ENCODE measurements at places on chromosomes 6 and 20. TPM values are rescaled to one million over a fixed set of nuclear protein-coding genes. Genes with fewer than 3 reads are reported as not detected.

GRCh38 chr6:118644007-118644406, 7.4 kb downstream of the CEP85L start:
- peak; percentile 47 for DNase-seq

DNA sequence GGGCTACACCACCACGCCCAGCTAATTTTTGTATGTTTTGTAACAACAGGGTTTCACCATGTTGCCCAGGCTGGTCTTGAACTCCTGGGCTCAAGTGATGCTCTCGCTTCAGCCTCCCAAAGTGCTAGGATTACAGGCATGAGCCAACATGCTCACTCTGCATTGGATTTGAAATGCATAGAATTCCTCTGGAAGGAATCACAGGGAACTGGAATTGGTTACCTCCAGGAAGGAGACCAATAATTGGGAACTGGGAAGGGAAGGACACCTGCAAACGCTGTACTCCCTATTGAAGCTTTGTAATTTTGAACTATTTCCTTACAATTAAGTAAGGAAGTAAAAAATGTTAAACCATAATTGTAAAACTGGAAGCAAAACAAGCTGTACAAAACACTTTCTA, 12.3 kb upstream of the TP53INP2 start:
- no peak for DNase-seq

DNA sequence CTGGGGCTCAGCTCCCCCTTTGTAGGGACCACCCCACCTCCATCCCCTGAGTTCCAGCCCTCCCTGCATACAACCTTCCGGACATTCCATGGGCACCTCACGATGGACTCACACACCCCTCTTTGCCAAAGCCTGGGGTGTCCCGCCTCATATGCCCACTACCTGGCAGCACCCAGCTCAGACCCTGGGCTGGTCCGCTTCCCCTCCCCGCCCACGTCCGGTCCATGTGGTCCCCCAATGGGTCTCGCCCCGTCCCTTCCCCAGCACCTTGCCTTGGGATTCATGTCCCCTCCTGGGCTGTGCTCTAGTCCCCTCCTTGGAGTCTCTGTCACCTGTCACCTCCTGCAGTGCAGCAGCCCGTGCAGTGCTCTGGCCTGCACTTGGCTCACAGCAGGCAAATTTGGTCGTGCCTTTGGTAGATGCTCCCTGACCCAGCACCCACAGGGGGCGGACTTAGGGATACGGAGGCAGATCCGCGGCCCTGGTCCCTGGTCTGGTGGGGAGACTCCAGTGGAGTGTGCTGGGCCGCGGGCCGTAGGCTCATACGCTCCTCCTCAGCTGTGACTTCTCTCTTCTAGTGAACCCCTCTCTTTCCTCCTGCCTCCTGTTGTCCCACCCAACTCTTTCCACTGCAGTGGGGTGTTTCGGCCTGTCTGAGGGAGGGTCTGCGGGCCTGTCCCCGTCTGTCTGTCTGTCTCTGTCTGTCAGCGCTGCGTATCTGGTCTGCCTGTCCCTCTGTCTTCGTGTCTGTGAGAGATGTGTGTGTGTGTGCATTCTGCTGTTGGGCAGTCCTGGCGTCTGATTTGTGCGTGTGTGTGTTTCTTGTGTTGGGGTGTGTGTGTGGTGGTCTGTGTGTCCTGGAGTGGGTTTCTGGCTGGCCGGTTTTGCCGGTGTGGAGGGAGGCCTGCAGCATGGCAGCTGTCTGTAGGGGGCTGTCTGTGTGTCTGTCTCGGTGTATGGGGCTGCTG, 69.5 kb downstream of the SRC start:
- no peak for DNase-seq

DNA sequence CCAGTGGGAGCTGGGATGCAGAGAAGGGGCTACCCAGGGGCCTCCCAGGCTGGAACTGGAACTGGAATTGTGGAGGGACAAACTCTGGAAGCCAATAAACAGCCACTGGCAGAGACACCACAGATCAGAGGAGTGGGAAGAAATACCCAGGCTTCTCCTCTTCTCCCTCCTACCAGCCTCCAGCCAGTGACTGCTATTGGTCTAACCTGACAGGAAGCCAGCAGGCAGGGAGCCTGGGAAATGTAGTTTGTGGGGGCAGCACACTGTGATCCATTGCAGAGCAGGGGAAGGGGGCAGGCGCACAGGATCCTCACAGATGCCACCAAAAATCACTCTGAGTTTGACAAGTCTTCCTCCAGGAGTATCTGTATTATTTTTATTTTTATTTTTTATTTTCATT, 12.1 kb upstream of the MLN start:
- DNase-seq: no peak

GRCh38 chr20:57612436-57612835, 7.8 kb downstream of the ZBP1 start:
- DNase-seq: no peak

GRCh38 chr6:141403103-141403502, 729.6 kb upstream of the GJE1 start:
- DNase-seq: no peak

DNA sequence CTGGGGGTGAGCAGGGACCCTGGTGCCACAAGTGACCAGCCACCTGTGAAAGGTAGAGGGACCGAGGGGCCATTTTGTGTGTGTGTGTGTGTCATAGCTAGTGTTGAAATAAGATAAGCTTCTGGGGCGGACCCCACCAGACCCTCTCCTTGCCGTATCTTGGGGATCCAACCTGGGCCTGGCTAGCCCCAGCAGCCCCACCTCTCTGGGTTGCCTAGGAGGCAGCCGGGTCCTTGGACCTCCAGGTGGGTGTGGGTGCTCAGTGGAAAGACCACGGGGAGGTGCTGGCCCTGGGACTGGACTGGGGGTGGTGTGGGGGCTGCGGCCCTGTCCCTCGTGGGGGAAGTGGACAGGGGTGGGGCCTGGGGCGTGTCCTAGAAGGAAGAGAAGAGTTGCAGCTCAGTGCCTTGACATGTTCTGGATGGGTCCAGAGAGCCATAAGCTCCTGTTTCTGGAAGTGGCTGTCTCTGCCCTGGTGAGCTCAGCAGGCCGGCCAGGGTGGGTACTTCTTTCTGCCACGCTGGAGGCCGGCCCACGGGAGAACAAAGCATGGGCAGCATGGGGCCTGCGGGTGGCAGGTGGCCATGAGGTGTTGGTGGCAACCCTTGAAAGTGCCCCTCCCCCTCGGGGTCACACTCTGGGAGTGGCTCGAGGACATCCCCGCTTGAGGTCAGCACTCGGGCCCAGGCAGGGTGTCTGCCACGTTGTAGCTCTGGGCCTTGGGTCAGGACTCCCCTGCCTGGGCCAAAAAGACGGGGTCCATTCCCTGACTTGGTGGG, 8.4 kb downstream of the RBBP8NL start:
- no peak for DNase-seq

DNA sequence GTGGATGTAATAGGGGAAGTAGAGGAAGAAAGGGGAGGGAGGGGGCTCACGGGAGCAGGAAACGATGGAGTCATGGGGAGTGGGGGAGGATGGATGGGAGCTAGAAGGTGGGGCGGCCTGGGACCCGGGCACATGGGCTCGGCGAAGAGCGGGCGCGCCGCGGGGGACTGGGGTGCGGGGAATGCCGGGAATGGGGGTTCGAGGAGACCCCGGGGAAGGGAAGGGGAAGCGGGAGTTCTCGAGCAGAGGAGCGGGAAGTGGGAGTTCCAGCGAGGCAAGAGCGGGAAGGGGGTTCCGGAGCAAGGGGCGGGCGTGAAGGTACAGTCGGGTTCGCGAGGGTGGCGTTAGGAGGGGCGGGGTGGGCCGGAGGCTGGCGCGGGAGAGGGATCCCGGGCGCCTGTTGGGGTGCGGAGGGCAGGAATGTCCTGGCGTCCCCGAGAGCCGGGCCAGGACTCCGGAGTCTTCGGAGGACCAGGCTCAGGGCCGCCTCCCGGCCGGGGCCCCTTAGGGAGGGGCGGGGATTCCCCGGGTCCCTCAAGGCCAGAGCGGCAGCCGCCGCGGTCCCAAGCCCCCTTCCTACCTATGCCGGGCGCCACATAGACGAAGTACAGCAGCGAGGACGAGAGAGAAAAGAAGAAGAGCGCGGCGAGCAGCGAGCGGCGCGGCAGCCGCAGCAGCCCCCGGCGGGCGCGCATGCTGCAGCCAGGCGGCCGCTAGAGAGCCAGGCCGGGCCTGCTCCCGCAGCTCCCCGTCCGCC, 504 bp downstream of the B4GALT5 start:
- DNase-seq: no peak

GRCh38 chr6:133973109-133973971, 20.3 kb downstream of the TBPL1 start:
- peak; percentile 70 for DNase-seq

- DNase-seq: no peak
Measured at GRCh38 chr6:14265049-14266021, 147.8 kb downstream of the CD83 start.

GRCh38 chr6:137926207-137926731, 59.2 kb downstream of the TNFAIP3 start:
- peak; percentile 99 for DNase-seq

GRCh38 chr6:15689586-15690482, 27.0 kb upstream of the DTNBP1 start:
- no peak for DNase-seq

GRCh38 chr6:66198062-66198624, 491.1 kb upstream of the EYS start:
- no peak for DNase-seq

DNA sequence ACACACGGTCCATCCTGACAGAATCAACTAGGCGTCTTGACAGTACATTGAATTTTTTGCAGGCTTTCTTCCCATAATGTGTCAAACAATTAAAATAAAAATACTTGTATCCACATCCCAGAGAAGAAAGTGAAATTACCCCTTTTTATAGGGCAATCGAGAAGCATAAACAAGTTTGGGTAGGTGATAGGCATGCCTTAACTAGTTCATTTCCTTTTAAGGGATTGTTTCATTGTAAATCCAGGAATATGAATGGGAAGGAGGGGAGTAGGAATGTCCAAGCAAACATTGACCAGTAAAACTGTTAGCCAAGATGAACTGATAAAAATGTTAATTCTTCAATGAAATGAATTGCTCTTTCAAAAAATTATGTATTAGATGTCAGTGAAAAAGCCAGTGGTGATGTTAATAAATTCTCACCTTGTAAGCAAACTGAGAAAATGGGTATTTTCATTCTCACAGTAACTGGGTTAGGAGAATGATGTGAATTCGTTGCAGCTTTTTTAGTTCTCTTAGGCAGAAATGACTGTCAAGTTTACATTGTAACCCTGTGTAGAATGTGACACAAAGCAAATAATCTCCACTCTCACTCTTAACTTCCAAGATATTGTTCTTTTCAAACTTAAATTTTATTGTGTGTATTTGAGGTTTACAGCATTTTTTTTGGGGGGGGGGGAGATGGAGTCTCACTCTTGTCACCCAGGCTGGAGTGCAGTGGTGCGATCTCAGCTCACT, 31.6 kb downstream of the SASH1 start:
- DNase-seq: no peak

DNA sequence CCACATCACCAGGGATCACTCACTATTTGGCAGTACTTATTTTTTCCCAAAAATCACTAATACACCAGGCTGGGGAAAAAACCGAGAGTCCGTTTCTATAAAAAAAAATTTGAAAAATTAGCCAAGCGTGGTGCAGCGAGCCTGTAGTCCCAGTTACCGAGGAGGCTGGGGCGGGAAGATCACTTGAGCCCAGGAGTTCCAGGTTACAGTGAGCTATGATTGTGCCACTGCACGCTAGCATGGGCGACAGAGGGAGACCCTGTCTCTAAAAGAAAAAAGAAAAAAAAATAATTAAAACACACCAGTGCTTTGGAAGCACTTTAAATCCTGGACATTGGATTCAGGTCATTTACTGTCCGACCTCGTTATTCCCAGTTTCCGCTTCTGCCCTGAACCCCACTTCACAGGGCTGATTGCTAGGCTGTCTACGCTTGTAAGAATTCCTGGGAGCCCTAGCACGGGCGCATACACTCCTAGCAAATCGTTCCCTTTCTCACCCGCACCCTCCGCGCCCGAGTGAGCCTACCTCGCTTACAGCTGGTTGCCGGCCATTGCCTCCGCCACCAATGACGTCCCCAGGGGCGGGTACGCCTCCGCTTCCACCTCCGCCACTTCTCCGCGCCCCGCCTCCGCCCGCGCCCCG, at the start of gene TPMT:
Gene TPMT (minus strand): TSS at position 571 of the 643 bp plus-strand sequence. CDS start 5,950 bp downstream, outside the sequence.
- peak; percentile 9 for DNase-seq

GRCh38 chr6:30840084-30840934, 44.0 kb upstream of the DDR1 start:
- no peak for DNase-seq

DNA sequence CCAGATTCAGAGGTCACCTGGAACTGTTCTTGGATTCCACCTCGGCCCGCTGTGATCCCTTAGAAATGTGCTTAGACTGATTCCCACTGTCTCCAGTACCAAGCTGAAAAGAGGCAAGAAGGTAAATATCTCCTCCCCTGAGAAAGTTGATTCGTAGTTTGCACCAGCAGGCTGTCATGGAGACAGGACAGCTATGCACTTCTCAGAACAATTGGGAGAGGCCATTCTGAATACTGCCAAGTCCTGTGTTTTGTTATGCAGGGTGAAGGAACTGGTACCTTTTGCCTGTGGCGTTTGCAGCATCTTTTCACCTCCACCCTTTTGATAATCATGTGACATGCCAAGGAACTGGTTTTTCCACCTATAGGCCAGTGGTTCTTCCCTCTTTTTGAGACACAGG, 58.2 kb upstream of the RNGTT start:
- DNase-seq: peak; percentile 35

- DNase-seq: no peak
Measured at GRCh38 chr6:74415056-74415455, 719.1 kb downstream of the CD109 start.

DNA sequence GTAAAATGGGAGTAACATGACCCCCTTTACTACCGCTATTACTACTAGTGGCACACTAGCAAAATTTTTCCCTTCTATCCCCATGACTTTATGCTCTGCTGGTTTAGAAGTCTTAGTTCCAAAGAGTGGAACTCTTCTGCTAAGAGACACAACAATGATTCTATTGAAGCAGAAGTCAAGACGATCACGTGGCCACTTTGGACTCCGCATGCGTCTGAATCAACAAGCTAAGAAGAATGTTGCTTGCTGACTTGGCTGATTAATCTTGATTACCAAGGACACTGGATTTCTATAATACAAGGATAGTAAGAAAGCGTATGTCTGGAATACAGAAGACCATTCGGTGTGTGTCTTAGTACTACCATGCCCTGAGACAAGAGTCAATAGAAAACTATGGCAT, 244.7 kb upstream of the BTBD3 start:
- no peak for DNase-seq

GRCh38 chr20:59705651-59706399, 101.5 kb downstream of the PHACTR3 start:
- DNase-seq: peak; percentile 55

SIRPG gene
- total RNA-seq: not detected

HLA-DPB1 gene
- total RNA-seq: 25.7 TPM

TGM3 gene
- not detected for total RNA-seq

TREML1 gene
- not detected for total RNA-seq

SLC44A4 gene
- 26.6 TPM for total RNA-seq

OR2B6 gene
- not detected for total RNA-seq

FABP7 gene
- total RNA-seq: not detected

UBD gene
- total RNA-seq: 39.4 TPM

FAM162B gene
- not detected for total RNA-seq

TINAG gene
- 16.5 TPM for total RNA-seq

ANKRD66 gene
- total RNA-seq: not detected

METTL24 gene
- total RNA-seq: not detected

FAXC gene
- 8.1 TPM for total RNA-seq

Measured in renal cortical epithelial cell (primary cell).